ENCODE measurements at places on chromosomes 6 and 20. TPM values are rescaled to one million over a fixed set of nuclear protein-coding genes. Genes with fewer than 3 reads are reported as not detected.

DNA sequence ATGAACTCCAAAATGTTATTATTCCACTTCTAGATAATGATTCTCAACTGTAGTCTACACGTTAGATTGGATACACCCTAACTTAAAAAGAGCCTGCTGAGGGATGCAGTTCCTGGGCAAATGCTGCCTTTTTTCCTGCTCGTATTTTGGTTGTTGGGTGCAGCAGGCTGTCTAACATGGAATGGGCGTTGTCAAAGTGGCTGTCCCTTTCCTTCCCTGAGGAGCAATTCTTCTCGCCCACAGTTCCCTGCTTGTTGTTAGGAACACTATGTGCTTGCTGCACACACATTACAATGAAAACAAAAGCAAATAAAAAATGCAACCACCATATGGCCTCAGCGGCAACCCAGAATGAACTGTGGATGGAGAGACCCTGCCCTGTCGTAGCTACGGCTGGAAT, 1.7 kb upstream of the ADGRF5 start:
- no peaks in the 10 kb centered on the region for H3K4me1 ChIP-seq
- no peak overlapping the region for H3K4me3 ChIP-seq
- H3K27me3 ChIP-seq, result peaks cover 9% of the 10 kb centered on the region
- H3K27ac ChIP-seq, result no peak overlapping the region
- no peak for DNase-seq

GRCh38 chr6:139058029-139058428, 29.5 kb downstream of the ABRACL start:
- no peaks in the 10 kb centered on the region for H3K36me3 ChIP-seq
- H3K4me3 ChIP-seq, result no peak overlapping the region
- H3K4me1 ChIP-seq, result no peaks in the 10 kb centered on the region
- H3K27me3 ChIP-seq, result peaks cover 9% of the 10 kb centered on the region

DNA sequence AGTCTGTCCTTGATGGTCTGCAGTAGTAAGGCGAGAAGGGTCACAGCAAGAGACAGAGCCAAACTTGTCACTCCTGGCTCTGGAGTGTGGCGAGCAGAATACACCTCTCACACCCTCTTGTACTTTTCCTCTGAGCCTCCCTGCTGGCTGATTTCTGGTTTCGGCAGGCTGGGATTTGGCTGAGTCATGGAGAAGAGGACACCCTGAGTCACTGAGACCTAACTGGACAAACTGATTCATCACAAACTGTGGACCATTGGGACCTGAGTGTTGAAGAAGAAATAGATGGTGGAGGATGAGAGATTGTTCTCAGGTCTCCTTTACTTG, 101.7 kb downstream of the F13A1 start:
- H3K4me1 ChIP-seq, result no peaks in the 10 kb centered on the region
- no peak overlapping the region for H3K4me3 ChIP-seq
- no peaks in the 10 kb centered on the region for H3K36me3 ChIP-seq
- no peak for DNase-seq

The SAPCD1 gene
- total RNA-seq, result 15.8 TPM

- H3K4me1 ChIP-seq, result peaks cover 7% of the 10 kb centered on the region
- no peaks in the 10 kb centered on the region for H3K36me3 ChIP-seq
- H3K27me3 ChIP-seq, result peaks cover 3% of the 10 kb centered on the region
- no peak for DNase-seq
- H3K4me3 ChIP-seq, result no peak overlapping the region
Observed at GRCh38 chr6:160118620-160119229, 2.9 kb upstream of the SLC22A1 start.

- no peak overlapping the region for H3K4me3 ChIP-seq
- H3K27ac ChIP-seq, result no peak overlapping the region
- DNase-seq, result peak; percentile 76
- peaks cover 8% of the 10 kb centered on the region for H3K4me1 ChIP-seq
- H3K27me3 ChIP-seq, result no peaks in the 10 kb centered on the region
- no peaks in the 10 kb centered on the region for H3K36me3 ChIP-seq
Observed at GRCh38 chr20:50368813-50369224, 141.4 kb upstream of the PTPN1 start.

DNA sequence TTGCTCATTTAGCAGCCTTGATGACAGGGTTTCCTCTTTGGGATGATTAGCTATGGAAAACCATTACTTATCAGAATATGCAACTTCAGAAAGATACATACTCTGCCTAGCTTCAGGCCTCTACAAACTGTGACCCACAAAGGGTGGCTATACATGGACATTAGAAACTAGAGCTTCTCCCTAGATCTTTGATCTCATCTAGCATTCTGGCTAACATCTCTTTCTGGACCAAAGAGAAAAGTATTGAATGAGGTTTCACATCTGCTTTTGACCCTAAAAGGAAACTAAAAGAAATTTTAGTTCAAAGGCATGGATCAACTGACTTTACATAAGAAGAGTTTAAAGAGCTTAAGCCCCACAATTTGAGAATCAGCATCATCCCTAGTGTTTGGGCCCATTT, 12.4 kb upstream of the HMGN3 start:
- DNase-seq, result no peak
- no peaks in the 10 kb centered on the region for H3K27me3 ChIP-seq
- no peak overlapping the region for H3K27ac ChIP-seq
- H3K4me1 ChIP-seq, result no peaks in the 10 kb centered on the region

The MTG2 gene
- total RNA-seq, result 65.1 TPM

The PGBD1 gene
- 7.4 TPM for total RNA-seq

GRCh38 chr6:14917109-14917910, 328.6 kb upstream of the JARID2 start:
- DNase-seq, result no peak
- no peak overlapping the region for H3K4me3 ChIP-seq
- no peaks in the 10 kb centered on the region for H3K36me3 ChIP-seq

- H3K27me3 ChIP-seq, result no peaks in the 10 kb centered on the region
- no peaks in the 10 kb centered on the region for H3K36me3 ChIP-seq
- no peak overlapping the region for H3K27ac ChIP-seq
- H3K4me3 ChIP-seq, result no peak overlapping the region
- H3K4me1 ChIP-seq, result no peaks in the 10 kb centered on the region
Observed at GRCh38 chr6:130811932-130812331, 15.3 kb upstream of the SMLR1 start.

DNA sequence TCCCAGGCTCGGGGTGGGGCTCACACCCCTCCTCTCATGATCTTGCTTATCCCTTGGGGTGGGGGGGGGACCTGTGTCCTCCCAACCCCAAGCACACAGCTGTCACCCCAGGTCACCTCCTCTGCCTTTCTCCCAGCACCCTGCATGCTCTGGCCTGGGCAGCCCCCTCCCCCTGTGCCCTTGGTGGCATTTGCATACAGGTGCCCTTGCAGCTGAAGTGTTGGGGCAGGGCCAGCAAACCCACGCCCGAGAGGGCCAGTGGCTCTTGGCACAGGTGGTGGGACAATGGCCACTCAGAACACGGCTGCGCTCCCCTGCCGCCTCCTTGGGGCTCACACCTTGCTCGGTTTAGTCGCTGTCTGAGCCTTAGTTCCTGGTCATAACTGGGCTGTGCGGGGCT, 11.3 kb upstream of the MYT1 start:
- no peak overlapping the region for H3K27ac ChIP-seq
- H3K36me3 ChIP-seq, result no peaks in the 10 kb centered on the region
- H3K4me3 ChIP-seq, result no peak overlapping the region
- no peak for DNase-seq
- peaks cover 18% of the 10 kb centered on the region for H3K4me1 ChIP-seq

GRCh38 chr6:16236631-16237199, 1.7 kb upstream of the GMPR start:
- H3K4me1 ChIP-seq, result peaks cover 52% of the 10 kb centered on the region
- H3K27me3 ChIP-seq, result no peaks in the 10 kb centered on the region
- H3K27ac ChIP-seq, result peak overlapping the region; percentile 72
- H3K4me3 ChIP-seq, result no peak overlapping the region
- no peaks in the 10 kb centered on the region for H3K36me3 ChIP-seq

- H3K36me3 ChIP-seq, result no peaks in the 10 kb centered on the region
- peaks cover 2% of the 10 kb centered on the region for H3K27me3 ChIP-seq
- no peak overlapping the region for H3K4me3 ChIP-seq
Observed at GRCh38 chr6:17021539-17021889, 80.3 kb upstream of the STMND1 start.

- peak within 1 kb of the TSS; percentile 62 for H3K4me3 ChIP-seq
- H3K36me3 ChIP-seq, result no peaks in the 10 kb centered on the region
- H3K27me3 ChIP-seq, result no peaks in the 10 kb centered on the region
Observed at GRCh38 chr6:31582230-31582643, at the start of gene LTB. LTB (minus strand) TSS chr6:31582424; CDS start chr6:31582417, 7 bp downstream.

GRCh38 chr20:18718129-18718528, 95.5 kb upstream of the SCP2D1 start:
- no peak overlapping the region for H3K27ac ChIP-seq
- H3K27me3 ChIP-seq, result no peaks in the 10 kb centered on the region
- H3K4me3 ChIP-seq, result no peak overlapping the region
- DNase-seq, result no peak

DNA sequence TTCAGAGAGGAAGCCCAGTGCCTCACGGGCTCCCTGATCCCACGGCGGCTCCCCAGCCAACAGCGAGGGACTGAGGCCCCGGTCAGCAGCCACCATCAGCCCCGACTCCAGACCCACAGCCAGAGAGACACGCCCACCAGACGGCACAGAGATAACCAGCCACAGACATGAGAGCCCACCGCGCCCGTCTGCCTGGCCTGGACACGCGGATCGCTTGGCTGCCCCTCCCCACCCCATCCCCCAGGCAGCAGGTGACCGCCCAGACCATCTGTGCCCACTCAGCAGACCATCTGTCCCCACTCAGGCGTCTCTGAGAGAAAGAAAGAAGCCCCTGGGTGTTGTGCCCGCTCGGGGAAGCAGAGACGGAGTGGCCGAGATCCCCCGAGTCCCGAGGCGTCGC, 55.5 kb upstream of the CHRNA4 start:
- no peak overlapping the region for H3K27ac ChIP-seq
- no peak for DNase-seq
- H3K27me3 ChIP-seq, result peaks cover 62% of the 10 kb centered on the region
- peaks cover 63% of the 10 kb centered on the region for H3K4me1 ChIP-seq
- H3K36me3 ChIP-seq, result no peaks in the 10 kb centered on the region

- peaks cover 8% of the 10 kb centered on the region for H3K36me3 ChIP-seq
- H3K4me1 ChIP-seq, result peaks cover 21% of the 10 kb centered on the region
- no peak overlapping the region for H3K4me3 ChIP-seq
- H3K27me3 ChIP-seq, result no peaks in the 10 kb centered on the region
Observed at GRCh38 chr20:32325706-32326503, 32.2 kb upstream of the ASXL1 start.

Data from K562 (cell line).